ENCODE measurements at places on chromosomes 5 and 9.

- DNase-seq: no peak
These were observed 232.7 kb upstream of the SLC30A5 start for GRCh38 chr5:68861099-68861498.

DNA sequence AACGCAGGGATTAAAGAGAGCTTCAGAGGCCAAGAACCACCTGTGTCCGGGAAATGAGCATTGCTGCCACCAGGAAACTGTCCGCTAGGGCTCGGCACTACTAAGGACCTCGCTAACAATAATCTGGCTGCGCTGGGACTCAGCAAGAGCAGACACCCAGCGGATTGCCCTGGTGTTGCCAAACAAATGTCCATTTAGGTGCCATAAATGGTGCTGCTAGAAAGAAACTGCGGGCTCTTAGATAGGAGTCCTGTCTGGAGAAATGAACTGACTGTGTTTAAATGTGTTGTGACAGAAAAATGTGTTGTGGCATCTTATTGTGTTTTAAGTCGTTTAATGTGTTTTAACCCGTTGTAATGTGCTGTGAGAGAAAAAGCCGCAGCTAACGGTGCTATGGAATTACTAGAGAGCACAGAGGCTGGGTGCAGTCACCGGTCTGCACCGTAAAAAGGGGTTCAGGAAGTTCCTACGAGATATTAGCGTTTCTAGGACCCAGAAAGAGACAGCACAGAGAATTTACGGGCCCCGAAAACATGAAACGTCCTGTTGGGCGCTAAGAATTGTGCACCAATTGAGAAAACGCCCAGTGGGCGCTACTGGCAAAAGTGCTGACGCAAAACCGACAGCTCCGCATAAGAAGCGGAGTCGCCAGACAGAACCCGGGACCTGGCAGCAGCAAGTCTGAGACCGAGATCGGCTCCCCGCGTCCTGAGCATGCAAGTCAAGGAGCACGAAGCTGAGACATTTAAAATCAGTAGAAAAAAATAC lies 90.6 kb downstream of the ANXA2R start:
- DNase-seq: peak; percentile 42

- no peak for DNase-seq
These were observed 231.3 kb downstream of the NPR3 start for GRCh38 chr5:32942225-32942989.

- DNase-seq: no peak
These were observed 364 bp downstream of the RPS6 start for GRCh38 chr9:19379697-19380046.

- no peak for DNase-seq
These were observed 206.2 kb upstream of the SGCD start for GRCh38 chr5:156120777-156121176.

- no peak for DNase-seq
These were observed 102.4 kb upstream of the PCSK5 start for GRCh38 chr9:75788006-75788634.

GRCh38 chr9:126330536-126330935 lies 3.9 kb downstream of the MVB12B start:
- no peak for DNase-seq

GRCh38 chr5:350355-350754 lies 28.8 kb downstream of the AHRR start:
- DNase-seq: no peak

DNA sequence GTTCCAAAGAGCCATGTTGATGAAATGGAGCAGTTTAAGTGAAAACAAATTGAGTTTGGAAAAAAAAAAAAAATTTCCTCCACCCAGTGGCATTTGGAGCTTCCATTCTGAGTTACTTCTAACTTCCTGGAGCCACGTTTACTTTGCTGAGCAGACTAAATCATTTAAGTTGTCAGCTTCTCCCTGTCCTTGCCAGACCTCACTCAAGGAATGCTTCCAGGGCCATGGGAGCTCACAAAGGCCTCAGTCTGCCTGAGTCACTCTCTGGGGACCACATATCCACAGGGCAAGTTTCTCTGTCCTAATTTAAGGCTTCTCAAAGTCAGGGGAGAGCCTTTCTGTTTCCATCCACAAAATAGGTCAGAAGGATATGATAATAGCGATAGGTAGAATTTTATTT lies 210.3 kb upstream of the TNC start:
- DNase-seq: no peak

DNA sequence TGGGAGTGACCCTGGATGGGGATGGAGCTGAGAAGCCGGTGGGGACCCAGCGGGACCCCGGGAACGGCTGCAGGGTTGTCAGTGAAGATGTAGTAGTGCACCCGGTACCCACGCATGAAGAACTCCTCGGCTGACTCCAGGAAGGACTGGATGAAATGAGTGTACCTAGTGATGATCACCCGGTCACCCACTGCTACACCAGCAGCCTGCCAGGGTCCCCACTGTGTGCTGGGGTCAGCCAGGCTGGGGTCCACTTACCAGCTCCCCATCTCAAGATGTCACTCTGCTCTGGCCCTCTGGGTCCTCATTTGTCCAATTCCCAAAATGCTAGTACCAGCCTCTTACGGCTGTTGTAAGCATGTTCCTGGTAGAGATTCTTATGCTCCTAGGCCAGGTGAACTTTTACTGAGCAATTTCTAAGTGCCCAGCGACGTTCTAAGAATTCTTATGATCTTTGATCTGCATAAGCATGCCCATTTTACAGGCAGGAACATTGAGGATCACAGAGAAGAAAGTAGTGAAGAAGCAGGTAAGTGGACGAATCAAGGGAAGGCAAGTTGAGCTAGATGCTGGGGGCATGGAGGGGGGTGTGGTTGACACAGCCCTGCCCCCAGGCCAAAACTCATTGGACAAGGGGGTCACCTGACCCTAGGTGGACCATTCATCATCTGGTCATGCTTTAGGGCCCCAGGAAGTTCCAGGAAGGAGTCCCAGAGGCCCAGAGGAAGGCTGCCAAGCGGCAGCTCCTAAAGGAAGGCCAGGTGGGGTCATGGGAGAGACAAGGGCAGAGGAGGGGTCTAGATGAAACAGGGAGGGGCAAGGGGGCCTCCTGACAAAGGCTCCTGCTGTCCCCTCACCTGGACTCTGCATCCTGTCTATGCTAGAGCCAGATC lies 9.4 kb downstream of the GBGT1 start:
- no peak for DNase-seq

Measured in activated CD4-positive, alpha-beta T cell treated with anti-CD3 and anti-CD28 coated beads, Interleukin-2, amount 50 U/mL, for 4 hours (primary cell).